ENCODE measurements at places on chromosomes 5 and 9.

DNA sequence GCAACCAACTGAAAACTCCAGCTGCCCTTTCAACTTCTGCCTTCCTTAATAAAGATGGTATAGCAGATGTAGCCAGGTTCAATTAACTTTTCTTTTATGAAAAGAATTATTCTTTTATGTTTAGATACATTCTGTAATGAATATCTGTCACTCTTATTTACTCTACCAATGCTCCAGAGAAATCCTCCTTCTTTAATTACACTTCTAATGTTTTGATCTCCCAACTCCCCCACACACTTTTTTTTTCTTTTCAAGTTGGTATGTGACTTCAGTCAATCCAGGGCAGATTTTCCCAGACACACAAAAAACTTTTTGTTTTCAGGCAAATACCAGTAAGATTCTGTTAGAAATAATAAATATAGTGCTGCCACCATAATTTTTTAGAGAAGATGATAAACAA lies 1000.0 kb upstream of the DMAC1 start:
- no peak for DNase-seq

DNA sequence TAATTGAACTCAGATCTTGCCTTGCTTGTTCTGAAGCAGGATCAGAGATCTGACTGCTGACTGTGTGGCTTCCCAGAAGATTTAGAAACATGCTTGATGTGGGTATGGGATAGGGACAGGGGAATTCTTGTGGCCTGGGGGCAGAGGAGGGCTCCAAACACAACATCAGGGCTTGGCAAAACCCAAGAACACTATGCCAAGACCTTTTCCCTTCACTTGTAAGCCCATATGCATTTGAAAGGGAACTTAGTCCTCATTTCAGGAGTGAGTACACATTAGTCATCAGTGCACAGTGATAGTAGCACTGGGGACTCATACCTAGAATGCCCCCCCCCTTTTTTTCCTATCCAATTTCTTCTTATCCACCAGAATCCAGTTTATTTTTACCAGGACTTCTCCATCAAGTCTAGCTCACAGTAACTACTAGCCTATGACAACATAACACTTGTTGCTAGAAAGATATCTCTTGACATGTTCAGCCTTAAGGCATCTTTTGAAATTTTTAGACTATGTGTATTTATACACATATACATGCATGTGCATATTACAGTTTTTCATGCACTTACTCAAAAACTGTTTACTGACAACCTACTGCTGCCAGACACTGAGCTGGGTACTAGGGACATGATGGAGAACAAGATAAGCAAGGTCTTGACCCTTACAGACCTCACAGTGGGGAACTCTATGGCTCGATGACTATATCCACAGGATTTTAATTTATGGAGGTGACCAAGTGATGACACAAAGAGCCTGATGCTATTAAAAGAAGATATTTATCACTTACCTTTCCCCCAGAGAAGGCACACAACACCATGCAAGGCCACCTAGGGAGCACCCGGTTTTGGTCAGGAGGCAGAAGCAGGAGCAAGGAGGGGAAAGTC lies 158.3 kb upstream of the MAP3K1 start:
- DNase-seq, result no peak

DNA sequence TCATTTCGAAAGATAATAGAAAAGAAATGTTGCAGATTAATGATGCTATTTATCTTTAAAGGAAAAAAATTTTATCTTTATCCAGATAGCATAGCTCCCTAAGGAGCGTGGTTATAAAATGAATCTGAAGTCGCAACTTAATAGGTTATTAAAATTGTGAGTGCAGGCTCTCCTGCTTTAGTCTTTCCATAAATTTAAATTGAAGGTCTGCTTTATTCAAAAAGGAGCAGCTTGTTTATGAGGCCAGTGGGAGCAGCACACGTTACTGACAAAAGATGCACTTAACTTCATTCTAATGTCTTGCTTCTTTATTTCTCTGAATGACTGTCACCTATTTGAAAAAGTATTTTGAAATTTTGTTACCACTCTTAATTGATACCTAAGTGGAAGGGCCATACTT lies 95.0 kb downstream of the ZCCHC7 start:
- no peak for DNase-seq

DNA sequence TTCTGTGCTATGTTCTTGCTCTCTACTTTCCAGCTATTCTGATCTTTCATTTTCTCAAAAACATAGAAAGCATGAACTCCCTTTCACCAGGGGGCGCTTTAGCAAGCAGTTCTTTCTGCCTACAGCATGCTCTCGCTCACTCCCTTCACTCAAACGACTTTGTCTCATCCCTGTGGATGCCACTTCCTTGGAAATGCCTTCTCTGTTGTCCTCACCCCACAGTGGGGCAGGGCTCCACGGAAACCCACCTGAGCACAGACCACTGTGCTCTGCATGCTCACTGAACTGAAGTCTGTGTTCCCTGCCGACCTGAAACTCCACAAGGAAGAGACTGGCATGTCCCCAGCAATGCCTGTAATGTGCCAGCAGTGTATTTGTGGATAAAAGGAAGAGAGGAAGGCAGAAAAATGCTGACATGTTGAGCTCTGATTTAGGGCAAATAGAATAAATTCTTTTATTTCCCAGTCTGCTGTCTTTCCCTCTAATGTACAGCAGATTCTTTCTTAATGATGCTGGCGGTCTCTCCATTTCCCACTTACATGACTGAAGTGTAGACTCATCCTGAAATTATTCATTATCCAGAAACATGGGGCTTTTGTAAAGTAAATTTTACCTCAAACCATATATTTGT lies 4.9 kb upstream of the ROR2 start:
- DNase-seq, result no peak

DNA sequence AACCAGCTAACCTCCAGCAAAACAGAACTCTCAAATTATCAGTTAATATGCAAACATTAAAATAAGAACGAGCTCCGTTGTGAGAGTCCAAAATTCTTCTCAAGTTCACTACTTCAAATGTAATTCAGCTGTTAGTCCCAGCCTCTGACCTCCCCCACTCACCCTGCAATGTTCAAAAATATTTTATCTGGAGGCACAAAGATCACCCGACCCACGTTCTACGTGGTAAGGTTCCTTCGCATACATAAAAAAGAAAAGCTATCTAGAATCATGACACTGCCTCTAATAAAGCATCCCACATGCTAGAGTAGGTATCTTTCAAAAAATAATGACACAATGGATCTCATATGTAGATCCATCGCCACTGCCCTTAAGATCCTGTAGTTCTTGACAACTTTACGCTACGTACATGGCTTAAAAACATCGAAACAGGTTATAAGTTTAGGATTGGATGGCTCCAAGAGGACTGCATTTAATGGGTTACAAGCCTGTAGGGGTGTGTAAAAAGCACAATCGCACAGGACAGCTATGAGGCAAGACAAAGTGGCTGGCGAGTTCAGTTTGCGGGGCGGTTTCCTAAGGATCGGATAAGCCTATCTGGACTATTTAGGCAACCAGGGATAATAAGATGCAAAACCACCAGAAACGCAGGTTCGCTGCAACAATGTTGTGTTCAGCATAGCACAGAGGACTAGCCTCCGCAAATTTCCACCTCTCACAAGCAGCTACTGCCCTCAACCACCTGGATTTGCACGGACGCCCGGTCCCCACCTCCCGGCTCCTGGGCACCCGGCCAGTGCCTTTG lies 969 bp downstream of the CLK4 start:
- DNase-seq, result no peak

DNA sequence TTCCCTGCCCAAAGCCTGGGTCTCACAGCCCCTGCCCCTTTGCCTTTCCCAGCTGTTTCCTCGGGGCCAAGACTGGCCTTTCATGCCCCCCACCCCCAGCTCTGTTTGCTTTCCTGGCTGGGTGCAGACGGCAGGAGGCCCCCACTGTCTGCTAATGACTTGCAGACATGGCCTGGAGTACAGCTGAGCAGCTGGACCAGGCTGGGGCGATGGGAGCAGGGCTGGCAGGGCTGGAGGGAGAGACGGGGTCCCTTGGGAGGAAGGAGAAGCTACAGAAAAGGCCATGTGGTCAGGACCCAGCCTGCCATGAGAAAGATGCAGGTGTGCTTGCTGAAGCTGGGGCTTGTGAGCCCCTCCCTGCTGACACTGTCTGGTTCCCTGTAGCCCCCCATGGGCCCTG lies 28.3 kb upstream of the GFPT2 start:
- DNase-seq, result no peak

- no peak for DNase-seq
Measured at GRCh38 chr9:113316030-113316429, 12.9 kb upstream of the RNF183 start.

- DNase-seq, result no peak
Measured at GRCh38 chr5:80192507-80193241, 63.2 kb downstream of the SERINC5 start.

DNA sequence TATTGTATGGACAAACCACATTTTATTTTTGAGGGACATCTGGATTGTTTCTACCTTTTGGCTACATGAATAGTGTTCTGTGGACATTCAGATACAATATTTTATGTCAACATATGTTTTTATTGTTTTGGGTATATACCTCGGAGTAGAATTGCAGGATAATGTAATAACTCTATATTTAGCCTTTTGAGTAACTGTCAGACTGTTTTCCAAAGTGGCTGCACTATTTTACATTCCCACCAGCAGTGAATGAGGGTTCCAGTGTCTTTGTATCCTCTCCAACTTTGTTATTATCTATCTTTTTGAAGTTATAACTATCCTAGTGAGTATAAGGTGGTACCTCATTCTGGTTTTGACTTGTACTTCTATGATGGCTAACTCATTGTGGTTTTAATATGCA lies 11.0 kb downstream of the NDUFS4 start:
- no peak for DNase-seq

- no peak for DNase-seq
Measured at GRCh38 chr5:136054142-136055019, 25.6 kb downstream of the TGFBI start.

- no peak for DNase-seq
Measured at GRCh38 chr5:81235287-81236072, 2.4 kb downstream of the CKMT2 start.

- no peak for DNase-seq
Measured at GRCh38 chr5:106020894-106021293, 1649.8 kb downstream of the EFNA5 start.

DNA sequence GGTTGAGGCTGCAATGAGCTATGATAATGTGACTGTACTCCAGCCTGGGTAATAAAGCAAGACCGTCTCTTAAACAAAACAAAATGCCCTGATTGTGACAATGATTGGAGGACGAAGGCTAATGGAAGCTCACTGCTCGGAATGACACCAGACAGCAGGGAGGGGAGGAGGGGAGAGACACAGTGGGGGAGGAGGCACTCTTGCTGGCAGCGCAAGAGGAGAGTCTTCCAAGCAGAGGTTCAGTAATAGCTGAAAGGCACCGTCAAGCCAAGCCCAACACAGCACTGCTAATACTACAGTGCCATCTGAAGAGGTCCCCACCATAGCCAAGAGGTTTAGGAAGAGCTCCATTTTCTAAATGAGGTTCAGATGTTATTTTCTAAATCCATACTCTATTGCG lies 102.3 kb downstream of the GLDC start:
- no peak for DNase-seq

DNA sequence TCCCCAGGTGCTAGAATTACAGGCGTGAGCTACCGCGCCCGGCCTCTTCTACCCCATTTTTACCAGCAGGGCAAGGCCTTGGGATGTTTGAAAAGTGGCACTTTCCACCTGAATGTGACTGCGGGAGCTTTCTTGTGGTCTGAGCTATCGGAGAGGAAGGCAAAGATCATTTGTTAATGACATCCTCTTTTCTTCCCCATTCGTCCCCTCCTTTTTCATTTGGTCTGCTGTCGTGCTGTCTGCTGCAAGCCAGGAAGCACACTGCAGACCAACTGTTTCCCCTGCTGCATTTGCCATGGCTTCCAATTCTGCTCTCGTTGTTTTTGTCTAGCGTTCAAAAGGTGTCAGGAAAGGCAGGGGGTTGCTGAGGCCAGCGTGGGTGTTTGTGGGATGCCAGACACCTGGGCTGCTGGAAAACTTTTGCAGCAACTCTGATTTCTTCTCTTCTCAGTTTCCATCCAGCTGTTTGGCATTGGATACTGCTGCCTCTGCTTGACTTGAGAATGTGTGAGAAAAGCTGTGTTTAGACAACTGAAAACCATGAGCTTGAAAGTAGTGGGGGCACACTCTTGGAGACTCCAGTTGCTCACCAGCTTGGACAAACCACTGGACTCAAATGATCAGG lies 196.4 kb upstream of the MSX2 start:
- no peak for DNase-seq

DNA sequence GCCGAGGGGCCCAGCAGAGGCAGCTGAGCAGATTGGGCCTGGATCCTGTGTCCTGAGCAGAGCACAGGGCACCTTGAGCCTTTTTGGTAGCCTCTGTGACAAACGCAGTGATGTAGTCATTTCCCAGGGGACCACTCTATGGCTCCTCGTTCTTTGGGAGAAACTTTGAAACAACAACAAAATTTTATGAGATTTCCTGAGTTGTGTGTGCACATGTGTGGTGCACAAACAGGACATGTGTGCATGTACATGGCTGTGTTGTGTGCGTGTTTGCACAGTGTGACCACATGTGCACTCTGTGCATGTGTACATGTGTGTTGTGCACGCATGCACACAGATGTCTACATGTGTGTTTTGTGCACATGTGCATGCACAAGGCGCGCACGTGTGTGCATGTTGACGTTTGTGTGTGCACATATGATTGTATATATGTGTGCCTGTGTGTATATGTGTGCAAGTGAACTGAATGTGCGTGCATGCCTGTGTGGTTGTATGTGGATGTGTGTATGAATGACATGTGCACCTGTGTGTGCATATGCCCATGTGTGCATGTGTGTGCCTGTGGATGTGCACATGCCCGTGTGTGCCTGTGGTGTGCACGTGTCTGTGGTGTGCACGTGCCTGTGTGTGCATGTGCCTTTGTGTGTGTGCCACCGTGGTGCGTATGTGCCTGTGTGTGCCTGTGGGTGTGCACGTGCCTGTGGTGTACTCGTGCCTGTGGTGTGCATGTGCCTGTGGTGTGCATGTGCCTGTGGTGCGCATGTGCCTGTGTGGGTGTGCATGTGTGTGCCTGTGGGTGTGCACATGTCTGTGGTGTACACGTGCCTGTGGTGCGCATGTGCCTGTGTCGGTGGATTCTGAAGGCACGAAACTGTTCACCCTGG lies 221.6 kb downstream of the CACNA1B start:
- DNase-seq, result no peak

- no peak for DNase-seq
Measured at GRCh38 chr5:4048398-4048797, 452.8 kb downstream of the IRX1 start.

GRCh38 chr9:124208571-124208970 lies 49.2 kb upstream of the NEK6 start:
- DNase-seq, result no peak

DNA sequence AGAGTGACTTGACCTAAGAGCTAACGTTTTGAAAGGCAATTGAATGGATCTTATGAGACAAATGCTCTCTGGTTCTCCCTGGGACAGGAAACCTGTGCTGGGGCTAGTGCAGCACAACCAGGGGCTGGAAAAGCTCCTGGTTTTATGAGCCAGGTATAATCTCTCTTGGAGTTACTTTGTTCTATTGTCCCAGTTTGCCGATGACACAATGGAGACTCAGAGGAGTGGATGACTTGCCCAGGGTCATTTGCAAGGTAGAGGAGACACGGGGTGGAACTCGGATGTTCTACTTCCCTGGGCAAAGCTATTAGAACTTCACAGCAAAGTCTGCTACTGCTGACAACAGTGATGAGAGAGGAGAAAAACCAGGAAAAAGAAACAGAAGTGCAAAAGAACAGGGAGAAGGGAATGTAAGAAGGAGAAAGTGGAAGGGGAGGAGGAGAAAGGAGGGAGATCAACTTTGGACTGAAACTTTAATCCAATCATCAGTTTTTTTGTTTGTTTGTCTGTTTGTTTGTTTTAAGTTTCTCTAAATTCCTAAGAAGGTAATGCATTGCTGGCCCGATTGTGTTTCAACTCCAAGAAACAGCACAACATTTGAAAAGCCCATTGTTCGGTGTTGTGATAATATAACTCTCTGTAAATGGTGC lies 7.4 kb upstream of the GSN start:
- DNase-seq, result no peak

All from T-helper 22 cell (primary cell).